ENCODE measurements at places on chromosomes 12 and 14.

DNA sequence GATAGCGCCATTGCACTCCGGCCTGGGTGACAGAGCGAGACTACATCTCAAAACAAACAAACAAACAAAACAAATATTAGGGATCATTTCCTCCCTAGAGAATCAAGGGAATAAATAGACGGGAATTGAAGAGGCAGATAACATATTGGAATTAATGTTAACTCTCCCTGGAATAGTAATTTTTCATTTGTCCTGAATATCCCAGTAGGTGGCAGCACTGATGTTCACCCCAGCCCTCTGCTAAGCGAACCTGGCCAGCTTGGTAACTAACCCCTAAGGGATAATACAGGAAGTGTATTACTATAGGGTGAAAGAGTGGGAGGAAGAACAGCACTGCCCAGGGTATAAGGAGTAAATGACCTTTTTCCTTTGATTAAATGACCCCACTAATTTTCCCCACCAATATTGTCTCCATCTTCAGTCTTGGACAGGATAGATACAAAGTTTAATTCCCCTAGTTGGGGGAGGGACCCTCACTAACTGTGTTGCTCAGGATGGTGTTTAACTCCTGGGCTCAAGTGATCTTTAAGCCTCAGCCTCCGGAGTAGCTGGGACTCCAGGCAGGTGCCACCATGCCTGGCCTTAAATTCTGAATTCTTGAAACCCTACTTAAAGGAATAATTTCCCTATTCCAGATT, 40.5 kb downstream of the SLC2A14 start:
- DNase-seq, result no peak

DNA sequence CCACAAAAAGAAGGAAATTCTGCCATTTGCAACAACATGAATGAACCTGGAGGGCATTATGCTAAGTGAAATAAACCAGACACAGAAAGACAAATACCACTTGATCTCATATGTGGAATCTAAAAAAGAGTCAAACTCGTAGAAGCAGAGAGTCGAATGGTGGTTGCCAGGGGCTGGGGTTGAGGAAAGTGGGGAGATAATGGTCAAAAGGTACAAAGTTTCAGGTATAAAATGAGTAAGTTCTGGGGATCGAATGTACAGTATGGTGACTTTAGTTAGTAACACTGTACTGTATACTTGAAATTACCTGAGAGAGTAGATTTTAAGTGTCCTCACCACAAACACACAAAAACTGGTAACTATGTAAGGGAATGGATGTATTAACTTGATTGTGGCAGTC, 129.4 kb downstream of the PPM1H start:
- no peak for DNase-seq

GRCh38 chr12:95623554-95624170, 72.4 kb upstream of the USP44 start:
- no peak for DNase-seq

DNA sequence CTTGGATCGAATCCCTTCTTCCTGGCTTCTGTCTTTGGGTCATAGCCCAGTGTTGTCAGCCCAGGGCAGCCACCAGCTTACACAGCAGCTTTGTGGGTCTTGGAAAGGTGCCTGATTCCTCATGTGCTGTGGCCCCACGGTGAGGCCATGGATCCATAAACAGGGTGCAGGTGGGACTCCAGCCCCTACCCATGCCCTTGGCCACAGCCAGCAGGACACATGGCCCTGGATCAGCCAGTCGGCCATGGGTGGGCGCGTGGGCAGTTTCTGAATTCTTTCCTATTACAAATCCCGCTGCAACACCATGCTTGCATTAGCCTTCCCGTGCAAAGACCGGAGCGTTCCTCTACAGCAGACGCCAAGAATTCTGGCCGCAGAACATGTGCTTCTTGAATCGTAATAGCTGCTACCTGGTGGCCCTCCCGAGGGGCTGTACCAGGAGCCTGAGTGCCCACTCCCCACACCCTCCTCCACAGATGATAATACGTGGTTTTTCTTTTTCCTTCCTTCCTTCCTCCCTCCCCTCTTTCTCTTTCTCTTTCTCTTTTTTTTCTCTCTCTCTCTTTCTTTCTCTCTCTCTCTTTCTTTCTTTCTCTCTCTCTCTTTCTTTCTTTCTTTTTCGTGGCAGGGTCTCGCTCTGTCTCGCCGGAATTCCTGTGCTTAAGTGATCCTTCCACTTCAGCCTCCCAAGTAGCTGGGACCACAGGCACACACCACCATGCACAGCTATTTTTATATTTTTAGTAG, 2.9 kb upstream of the MMP17 start:
- DNase-seq, result no peak

DNA sequence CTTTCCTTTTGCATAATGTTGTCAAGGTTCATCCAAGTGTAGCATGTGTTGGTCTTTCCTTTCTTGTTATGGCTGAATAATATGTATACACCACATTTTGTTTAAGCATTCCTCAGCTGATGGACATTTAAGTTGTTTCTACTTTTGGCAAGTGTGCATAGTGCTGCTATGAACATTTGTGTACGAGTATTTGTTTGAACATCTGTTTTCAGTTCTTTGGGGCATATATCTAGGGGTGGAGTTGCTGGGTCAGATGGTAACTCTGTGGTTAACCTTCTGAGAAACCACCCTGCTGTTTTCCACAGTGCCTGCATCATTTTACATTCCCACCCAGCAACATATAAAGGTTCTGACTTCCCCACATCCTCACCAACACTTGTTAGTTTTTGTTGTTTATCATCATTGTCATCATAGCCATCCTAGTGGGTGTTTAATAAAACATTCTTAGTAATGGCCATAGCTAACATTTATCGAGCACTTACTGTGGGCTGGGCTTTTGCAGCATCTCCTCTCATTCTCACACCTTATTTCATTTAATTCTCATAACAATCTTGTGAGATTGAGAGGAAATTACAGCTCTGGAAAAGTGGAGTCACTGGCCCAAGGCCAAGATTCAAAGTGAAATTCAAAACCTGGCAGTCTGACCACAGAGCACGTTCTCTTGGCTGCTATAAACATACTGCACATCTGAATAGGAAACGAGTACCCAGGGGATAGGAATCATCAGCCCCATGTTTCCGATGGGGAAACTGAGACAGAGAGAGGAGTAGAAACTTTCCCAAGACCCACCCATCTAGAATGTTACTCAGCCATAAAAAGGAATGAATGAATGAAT, 193.6 kb downstream of the KSR2 start:
- no peak for DNase-seq

- peak; percentile 17 for DNase-seq
These were observed 10.4 kb upstream of the DCD start for GRCh38 chr12:54658306-54659264.

DNA sequence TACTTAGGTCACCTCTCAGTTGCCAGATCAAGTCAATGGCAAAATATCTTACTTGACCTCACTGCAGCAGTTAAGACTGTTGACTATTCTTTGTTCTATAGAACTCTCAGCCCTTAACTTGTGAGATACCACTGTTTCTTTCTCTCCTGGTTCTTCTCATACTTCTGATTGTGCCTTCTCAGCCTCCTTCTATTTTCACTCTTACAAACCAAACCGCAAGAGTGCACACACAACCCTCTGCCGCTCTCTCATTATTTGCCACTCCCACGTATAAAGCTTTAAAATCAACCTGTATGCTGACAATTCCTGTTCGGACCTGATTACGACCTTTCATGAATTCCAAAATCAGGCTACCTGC, 4.5 kb downstream of the E2F7 start:
- DNase-seq, result no peak

DNA sequence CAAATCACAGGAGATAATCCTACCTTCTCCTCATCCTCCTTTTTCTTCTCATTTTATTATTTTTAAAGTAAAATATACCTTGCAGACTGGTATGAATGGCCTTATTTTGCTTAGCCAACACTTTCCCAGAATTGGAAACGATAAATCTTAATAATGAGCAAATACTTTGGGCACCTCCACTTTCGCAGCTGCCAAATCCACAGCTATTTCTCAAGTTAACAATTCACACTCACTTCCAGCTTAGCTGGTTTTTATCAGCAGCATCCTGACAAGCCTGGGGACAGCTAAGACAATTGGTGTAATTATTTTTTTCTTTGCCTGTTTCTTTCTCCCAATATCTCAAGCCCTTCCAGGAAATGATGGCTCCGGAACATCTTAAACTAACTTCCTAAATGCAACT, 867.5 kb upstream of the TMEM132C start:
- DNase-seq, result no peak

GRCh38 chr12:74418573-74418972, 119.1 kb upstream of the ATXN7L3B start:
- DNase-seq, result no peak

DNA sequence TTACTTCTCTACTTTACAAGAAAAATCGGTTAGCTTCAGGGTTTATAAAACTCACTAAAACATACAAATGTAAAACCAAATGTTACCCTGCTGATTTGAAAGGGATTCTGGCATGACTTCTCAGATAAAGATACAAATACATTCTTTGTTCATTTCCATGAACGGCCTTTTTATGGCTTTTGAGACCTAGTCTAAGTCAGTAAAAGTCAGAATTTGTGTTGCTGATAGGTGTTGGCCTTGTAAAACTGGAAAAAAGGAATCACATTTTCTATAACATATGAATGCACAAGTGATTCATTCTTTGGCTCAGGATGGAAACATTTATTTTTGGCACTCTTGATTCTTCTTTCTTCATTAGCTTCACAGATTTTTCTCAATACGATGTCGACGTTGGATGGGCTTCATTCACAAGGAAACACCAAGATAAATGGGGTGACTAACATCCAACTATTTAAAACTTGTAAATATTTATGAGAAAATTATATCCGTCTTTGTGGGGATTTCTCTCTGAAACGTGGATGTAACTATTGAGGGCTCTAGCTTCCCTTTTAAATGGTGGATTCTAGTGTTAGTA, 27.0 kb upstream of the CPM start:
- DNase-seq, result no peak

- DNase-seq, result no peak
These were observed 59.9 kb upstream of the PPP4R3A start for GRCh38 chr14:91570021-91570420.

DNA sequence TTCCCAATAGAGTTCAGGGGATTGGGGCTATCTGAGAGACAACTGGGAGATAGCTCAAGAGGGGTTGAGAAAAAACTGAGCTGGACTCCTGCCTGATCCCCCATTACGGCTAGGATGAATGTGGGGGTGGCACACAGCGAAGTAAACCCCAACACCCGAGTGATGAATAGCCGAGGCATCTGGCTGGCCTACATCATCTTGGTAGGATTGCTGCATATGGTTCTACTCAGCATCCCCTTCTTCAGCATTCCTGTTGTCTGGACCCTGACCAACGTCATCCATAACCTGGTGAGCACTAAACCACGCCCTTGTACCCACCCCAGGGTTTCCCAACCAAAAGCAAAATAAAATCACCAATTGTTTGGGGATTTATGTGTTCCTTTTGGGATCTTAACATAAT, 1.0 kb downstream of the ORMDL2 start:
- DNase-seq, result no peak

- DNase-seq, result no peak
These were observed 189.4 kb downstream of the CACNA1C start for GRCh38 chr12:2242216-2242615.

GRCh38 chr14:20855652-20856291, 35.4 kb upstream of the RNASE3 start:
- DNase-seq, result peak; percentile 4

DNA sequence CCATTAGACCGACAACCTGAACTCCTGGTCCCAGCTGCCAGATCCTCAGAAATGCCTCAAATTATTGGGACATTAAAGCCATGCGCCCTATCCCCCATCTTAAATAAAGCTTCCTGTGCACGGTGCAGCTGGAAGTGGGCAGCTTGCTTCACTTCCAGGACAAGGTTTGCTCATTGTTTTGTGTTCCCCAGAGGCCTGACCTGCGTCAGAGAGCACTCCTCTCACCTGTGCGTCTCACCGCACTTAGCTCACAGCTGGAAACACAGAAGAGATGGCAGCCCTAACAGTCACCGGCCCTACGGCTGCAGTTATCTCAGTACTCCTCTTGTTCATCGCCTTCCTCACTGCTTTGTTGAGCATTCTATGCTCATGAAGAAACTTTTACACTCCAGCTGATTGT, 135.5 kb downstream of the ANO2 start:
- DNase-seq, result no peak

DNA sequence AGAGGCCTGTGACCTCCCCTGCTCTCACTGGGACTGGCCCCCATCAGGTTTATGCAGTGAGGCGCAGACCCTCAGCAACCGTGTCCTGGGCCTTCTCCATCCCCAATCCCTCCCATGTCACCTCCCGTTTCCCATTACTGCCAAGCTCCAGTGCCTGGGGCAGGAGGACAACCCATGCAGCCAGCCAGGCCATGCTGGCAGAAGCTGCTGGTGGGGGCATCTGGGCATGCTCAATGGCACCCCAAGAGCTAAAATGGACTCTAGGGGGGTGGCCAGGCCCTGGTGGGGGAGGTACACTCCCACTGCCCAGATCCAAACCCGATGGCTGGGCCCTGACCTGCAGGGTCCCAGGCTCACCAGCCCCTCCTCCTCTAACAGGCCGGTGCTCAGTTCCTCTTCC, 20.5 kb upstream of the GPR132 start:
- DNase-seq, result no peak

DNA sequence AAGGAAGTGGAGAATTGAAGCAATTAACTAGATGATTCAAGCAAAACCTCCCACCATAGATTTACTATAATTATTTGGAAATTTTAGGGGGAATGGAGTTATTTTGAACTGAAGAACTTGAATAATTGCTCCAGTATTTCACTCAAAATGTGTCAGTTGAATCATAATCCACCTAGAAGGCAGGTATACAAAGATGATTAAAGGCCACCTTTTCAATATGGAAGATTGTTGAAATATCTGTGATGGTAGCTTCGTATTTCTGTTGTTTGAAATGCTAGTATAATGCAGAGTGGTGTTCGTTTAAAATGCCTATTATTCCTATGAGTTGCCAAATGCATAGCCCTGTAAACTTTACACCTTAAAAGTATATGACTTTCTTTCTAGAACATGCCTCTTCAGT, 3.1 kb downstream of the HMGA2 start:
- no peak for DNase-seq

DNA sequence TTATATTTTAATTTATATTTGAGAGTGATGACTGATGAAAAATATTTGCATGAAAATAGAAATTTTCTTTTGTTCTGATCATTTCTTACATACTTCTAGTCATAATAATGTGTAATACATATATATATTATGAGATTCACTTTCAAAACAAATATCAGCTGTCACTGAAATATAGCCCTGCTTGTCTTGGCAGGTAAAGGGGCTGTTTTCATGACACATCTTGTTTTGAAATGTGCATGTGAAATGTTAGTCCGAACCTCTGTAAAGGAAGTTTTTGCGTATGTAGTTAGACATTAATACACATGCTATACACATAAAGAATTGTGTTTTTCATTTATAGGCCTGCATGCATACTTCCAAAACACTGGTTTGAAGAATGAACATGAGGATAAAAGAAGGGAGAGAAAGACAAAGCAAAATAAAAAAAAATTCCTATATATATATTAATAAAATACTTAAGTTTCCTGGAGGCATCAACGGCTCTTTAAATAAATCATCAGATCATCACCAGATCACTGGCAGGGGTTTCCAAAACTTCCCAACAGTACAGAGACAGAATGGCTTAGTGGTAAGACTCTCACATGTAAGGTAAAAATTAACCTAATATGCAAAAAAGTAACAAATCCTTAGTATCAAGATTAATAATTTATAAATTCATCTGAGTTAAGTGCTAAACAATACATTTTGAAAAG, 60.1 kb downstream of the SEL1L start:
- DNase-seq, result no peak

- DNase-seq, result no peak
These were observed 241.4 kb upstream of the PDZRN4 start for GRCh38 chr12:40946612-40947194.

- no peak for DNase-seq
These were observed 23.9 kb upstream of the MAP1LC3B2 start for GRCh38 chr12:116535241-116535640.

Measured in stimulated activated CD4-positive, alpha-beta T cell treated with anti-CD3 and anti-CD28 coated beads, Interleukin-1b, Interleukin-23, amount 100 ng/mL, for 24 hours (primary cell).